Caudate nucleus (tissue), 63 donors: ENCODE measurements at places on chromosomes 7 and 10.

- DNase-seq: no peak
These were observed 312.7 kb downstream of the ADARB2 start for GRCh38 chr10:1424648-1425047.

- no peak for DNase-seq
These were observed 312.9 kb downstream of the RNLS start for GRCh38 chr10:88270061-88270808.

DNA sequence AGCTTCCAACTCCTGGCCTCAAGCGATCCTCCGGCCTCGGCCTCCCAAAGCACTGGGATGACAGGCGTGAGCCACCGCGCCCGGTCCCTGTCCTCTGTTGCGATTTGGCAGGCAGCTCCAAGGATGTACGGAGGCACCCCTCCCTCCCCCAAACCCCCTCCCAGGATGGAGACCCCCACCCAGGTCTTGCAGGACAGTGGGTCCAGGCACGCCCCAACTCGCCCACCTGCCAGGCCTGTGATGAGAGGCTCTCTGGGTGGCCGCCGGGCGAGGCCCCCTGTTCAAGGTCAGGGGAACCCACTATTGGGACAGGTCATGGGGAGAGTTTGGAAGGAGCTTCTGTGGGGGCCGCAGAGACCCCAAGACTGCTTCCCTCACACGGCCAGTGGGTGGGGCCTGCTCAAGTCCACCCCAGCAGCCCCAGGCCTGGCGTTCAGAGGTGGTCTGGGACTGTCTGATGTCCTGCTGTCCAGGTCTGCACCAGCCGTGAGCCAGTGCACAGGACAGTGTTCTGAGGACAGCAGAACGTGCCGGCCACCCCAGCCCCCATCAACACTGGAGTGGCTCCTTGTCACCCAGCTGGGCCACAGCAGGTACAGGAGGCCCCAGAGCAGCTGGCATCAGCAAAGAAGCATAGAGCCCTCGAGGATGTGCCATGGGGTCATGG lies 2.5 kb downstream of the ADAP1 start:
- no peak for DNase-seq

GRCh38 chr7:1348096-1348822 lies 111.0 kb downstream of the MICALL2 start:
- no peak for DNase-seq

GRCh38 chr7:68998136-68998535 lies 600.1 kb upstream of the AUTS2 start:
- DNase-seq: no peak

DNA sequence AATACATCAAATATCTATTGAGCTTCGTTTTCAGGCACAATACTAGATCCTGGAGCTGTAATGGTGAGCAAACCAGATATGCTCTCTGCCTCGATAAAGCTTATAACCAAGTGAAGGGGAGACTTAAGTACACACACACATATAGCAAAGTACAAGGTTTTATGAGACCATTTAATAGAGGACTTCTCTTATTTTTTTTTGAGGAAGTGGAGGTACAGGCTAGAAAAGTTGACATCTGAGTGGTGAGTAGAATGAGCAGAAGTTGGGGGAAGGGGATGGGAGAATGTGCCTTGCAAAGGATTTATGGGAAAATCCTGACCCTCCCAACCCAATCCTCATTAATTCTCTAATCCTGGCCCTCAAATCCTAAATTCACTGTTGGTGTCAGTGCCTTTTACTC lies 7.7 kb downstream of the CCDC136 start:
- no peak for DNase-seq

GRCh38 chr10:125984346-125984745 lies 88.0 kb downstream of the FANK1 start:
- DNase-seq: no peak

DNA sequence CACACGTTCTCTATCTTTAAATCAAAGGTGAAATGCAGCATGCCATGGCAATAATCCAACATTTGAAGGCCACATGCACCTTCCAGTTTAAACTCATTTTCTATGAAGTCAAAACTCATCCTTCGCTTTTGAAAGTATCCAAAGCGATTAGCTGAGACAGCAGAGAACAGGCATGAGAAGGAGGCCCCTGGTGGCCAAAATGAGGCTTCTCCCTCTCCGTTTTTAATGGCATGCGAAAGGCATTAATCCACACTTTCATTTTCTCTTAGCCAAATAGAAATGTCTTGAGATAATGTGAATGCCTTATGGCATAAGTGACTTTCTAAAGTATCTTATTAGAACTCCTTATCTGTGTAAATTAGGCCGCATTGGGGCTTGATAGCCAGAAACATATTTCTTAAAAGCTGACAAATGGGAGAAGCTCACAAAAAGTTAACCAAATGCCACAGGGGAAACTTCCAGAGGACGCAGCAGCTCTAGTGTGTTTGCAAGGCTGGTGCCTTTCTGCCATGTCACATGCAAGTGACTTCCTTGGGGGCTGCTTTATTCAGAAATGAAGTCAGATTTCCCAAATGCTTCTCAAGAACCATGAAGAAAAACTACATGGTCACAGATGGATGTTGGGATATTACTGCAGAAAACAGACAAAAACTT lies 1189.6 kb downstream of the SORCS1 start:
- no peak for DNase-seq

DNA sequence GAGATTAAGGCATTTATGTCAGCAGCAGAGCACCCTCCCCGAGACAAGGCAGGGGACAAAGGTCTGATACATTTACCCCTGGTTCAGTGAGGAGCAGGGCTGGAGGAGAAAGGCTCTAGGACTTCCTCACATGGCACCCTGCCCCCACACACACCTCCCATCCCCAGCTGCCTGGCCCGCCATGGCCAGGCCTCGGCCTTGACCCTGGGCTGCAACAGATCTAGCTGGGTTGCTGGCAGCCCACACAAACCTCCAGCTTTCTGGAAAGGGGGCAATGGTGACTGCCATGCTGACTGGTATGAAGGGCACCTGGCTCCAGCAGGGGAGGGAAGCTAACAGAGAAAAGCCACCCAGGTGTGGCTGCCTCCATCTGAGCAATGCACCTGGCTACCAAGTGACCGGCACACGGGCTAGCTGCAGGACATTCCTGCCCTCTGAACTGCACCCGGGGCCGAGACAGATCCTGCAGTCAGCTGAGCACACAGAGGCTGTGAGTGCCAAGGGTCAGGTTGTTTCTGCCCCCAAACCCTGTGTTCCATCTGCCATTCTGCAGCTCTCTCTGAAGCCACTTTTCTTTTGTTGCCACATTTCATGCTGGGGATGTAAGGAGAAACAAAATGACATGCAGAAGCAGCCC lies 85.8 kb upstream of the LRRC18 start:
- DNase-seq: no peak

DNA sequence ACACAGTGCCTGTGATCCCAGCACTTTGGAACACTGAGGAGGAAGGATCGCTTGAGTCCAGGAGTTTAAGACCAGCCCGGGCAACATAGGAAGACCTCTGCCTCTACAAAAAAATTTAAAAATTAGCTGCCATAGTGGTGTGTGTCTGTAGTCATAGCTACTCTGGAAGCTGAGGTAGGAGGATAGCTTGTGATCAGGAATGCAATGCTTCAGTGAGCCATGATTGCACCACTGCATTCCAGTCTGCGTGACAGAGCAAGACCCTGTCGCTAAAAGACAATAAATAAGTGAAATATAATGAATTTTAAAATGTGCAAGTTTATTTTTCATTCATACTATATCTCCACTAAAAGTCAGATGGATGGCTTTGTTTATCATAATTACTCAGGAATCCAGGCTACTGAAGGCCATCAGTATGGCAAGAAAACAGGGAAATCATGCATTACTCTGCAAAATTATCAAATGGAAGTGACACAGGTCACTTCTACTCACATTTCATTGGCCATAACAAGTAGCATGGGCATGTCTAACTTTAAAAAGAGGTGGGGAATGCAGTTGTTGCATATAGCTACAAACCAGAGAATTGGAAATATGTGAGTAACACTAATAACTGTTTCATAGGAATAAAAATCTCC lies 32.9 kb upstream of the FAM3C start:
- no peak for DNase-seq

- no peak for DNase-seq
These were observed 15.7 kb downstream of the DNAJB6 start for GRCh38 chr7:157352516-157352915.

DNA sequence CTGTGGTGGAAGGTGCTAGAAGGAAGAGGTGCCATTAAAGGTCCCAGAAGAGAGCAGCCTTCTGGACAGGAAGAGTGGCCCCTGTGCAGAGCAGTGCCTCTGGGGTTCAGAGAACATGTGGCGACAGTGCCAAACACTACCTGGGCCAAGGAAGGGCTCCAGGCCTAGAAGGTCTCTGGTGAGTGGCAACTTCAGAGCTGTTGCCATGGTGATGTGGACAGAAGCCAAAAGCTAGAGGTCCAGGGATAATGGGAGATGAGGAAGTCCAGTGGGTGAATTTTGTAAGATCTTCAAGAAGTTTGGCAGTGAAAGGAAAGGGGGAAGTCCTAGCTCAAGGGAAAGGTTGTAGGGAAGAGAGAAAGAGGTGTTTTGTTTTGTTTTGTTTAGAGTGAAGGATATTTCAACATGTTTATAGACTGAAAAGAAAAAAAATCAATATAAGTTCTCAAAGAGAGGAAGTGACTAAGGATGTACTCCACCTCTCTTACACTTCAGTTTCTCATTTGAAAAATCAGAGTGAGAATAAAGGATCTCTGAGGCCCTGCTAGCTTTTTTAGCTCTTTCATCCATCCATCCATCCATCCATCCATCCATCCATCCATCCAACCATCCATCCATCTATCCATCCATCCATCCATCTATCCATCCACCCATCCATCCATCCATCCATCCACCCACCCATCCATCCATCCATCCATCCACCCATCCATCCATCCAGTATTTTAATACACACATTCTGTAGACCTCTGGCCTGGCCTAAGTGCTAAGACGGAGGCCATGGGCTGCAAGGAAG lies 77.1 kb upstream of the DUSP5 start:
- no peak for DNase-seq

DNA sequence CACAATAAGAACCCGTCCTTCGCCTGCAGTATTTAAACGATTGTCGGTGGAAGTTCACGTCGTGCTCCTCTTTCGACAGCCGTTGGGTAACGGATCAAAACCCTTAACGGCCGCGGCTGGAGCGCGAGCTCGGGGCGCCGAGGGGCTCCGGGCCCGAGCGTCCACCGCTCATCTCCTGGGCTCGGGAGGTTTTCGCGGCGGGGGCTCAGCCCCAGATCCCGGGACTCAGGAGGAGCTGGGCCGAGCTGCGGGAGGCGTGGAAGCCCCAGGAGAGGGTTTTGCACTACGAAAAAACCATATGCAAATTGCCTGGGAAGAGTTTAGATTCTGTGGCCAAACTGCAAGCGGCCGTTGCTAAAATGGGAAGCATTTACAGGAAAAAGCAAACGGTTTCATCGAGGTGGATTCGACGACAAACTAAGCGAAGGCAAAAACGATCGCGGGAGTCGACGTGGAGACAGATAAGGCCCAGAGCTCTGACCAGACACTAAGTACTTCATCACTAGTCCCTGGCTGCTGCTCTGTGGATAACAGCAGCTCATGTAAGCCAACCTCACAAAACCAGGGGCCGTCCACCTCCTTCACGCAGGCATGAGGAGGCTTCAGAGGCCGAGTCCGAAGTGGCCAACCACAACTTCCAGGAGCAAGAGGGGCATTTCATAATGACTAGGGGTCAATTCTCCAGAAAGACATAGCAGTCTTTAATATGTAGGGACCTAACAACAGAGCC lies 129.7 kb downstream of the MARCHF5 start:
- DNase-seq: no peak

DNA sequence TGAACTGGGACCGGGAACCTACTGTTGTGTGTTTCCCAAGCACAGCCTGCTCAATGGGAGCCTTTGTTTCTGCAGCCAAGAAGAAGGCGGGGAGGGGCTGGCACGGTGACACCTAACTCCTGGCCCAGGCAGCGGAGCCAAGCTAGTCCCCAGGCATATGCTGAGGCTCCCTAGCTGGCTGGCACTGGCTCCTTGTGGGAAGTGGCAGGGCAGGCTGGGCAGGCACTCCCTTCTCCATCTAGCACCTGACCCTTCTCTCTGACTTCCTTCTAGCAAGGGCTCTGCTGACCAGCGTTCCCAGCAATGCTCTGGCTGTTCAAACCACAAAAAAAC lies 325.0 kb downstream of the PLXNA4 start:
- DNase-seq: peak; percentile 88

GRCh38 chr10:29591651-29591968 lies 43.2 kb downstream of the SVIL start:
- DNase-seq: no peak

- no peak for DNase-seq
These were observed 59.6 kb downstream of the PRKAG2 start for GRCh38 chr7:151817315-151817690.

DNA sequence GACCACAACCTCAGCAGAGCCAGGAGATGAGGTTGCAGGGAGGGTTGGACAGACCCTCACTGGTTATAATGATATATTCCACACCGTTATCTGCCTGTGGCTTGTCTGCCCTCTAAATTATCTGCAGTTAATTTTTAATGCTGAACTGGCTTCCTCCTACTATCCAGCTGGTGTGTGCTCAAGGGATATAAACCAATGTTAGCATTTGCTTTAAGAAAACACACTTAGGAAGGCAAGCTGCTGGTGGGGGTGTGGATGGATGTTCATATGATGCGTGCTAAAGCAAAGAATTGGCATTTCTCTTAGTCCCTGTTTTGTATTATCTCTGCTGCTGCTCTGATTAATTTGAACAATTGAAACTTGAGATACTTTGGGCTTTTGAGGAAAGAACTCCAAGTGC lies 132.2 kb upstream of the NPVF start:
- no peak for DNase-seq

- no peak for DNase-seq
These were observed 1.4 kb downstream of the PTPRE start for GRCh38 chr10:127908106-127908958.

DNA sequence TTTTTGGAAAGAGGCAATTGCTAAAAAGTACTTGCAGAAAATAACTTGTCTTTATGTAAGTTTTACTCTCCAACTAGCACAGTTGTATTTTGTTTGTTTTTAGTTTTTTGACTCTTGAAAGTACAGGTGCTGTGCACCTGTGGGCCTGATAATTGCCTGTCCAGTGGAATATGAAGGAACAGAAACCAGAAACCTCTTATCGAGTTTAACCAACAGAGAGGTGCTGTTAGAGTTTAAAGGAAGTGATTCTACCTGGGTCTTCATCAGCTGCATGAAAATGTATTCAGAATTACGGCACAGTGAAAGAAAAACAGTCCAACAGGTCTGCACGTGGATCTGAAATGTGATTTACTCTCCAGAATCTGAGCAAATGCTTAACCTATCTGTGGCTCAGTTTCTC lies 326.6 kb upstream of the POM121L12 start:
- no peak for DNase-seq

GRCh38 chr10:51288511-51288910 lies 214.2 kb downstream of the PRKG1 start:
- DNase-seq: no peak

- DNase-seq: no peak
These were observed 226.1 kb upstream of the SEMA3D start for GRCh38 chr7:85412912-85413311.
